HS-5 (cell line): ENCODE measurements at places on chromosomes 1 and 21.
A peak's percentile ranks its signal among the peaks of the same experiment; 100 is the strongest.

GRCh38 chr1:101073836-101074235, 48.3 kb upstream of the DPH5 start:
- DNase-seq: no peak

DNA sequence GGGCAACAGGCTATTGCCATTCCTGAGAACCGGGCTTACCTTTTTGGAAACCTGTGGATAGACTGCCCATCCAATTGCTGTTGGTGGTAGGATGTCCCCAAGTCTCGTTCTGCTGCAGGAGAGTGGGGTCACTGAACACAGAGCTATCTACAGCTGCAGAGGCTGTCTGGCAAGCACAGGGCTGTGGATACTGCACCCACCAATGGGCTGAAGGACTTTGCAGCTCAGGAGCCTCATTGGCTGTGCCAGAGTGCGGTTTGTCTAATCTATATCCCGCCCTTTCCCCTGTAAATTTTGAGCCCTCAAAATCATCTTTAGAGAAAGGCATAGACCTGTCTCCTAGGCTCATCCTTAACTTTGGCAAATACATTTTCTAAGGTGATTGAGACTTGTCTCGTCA, 15.3 kb downstream of the RNF187 start:
- no peak for DNase-seq

DNA sequence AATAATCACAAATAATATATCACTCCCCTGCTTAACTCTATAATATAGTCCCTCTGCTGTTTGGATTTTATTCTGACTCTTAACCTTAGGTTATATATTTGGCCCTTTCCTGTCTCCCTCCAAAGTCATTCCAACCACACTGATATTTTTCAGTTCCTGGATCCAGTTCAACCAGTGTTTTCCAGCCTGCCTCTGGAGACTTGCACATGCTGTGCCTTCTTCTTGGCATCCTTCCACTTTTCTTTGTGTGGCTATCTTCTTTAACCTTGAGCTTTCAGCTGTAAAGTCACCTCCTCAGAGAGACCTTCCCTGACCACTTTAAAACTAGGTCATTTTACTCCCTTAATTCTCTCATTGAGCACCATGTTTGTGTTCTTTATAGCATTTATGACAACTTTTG, 19.4 kb downstream of the CERS2 start:
- no peak for DNase-seq

GRCh38 chr1:70767377-70767776, 280.2 kb downstream of the PTGER3 start:
- DNase-seq: peak; percentile 63

GRCh38 chr1:15027515-15027986, 126.0 kb upstream of the TMEM51 start:
- no peak for DNase-seq

- no peak for DNase-seq
These were observed 15.6 kb upstream of the FMOD start for GRCh38 chr1:203366476-203366875.

DNA sequence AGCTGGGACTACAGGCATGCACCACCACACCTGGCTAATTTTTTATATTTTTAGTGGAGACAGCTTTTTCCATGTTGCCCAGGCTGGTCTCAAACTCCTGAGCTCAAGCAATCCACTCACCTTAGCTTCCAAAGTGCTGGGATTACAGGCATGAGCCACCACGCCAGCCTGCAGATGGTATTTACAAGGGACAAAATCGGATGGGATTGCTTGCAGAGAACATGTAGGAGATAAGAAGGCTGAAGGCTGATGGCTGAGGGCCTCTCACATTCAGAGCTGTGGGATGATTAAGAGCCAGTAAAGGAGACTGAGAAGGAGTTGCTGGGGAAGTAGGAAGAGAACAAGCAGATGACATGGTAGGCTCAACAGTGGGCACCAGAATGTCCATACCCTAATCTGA, 24.0 kb upstream of the QSOX1 start:
- DNase-seq: no peak

- no peak for DNase-seq
These were observed 12.6 kb downstream of the IL22RA1 start for GRCh38 chr1:24130385-24130784.

DNA sequence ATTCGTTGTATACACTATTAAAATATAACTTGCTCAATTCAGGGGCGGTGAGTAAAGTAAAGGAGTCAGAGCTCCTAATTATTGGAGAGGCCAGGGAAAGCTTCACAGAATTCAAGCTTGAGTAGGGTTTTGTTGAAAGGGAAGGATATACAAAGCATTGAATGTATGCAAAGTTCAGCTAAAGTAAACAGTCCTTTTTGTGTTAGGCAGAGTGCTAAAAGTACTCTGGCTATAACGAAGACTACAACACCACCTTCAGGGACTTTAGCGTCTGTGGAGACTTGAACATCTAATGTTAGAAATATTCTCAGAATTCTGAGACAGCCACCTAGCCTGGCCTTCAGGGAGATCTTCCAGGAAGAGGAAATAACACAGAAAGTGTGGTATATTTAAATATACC, 1.1 kb downstream of the FALEC start:
- no peak for DNase-seq

DNA sequence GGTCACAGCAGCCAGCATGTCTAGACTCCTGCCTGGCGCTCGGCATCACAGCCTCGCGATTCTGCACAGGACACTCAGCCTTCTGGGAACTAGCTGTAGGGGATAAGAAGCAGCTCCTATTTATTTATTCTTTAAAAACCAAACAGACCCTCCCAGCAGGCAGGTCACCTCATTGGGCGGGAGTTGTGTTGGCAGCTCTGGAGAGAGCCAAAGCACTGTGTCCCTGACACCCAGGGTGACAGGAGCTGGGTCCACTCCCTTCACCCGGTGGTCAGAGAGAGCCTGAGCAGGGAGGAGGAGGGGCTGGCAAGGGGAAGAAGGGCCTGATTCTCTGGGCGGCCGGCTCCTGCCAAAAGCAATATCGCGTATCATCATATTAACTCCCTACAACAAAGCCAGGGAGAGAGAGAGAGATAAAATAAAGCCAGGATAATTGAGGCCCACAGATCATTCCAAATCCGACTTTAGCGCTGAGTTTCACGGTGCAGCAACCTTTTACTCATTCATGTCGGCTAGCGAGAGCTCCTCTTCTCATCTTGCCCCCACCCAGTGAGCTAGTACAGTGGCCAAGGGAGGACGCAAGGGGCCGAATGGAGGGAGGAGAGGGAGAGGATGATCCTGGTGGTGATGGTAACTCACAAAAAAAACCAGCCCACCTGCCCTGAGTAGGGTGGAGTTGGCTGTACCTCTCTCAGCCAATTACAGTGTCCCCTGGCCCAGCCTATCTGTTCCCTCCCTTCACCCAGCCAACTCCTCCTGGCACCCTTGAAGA, 79.8 kb upstream of the IFFO2 start:
- DNase-seq: no peak

- no peak for DNase-seq
These were observed 179.6 kb downstream of the TPR start for GRCh38 chr1:186195377-186195931.

GRCh38 chr1:237670302-237670701, 220.4 kb downstream of the ZP4 start:
- DNase-seq: no peak

GRCh38 chr21:45592626-45593134, 50.4 kb upstream of the SLC19A1 start:
- no peak for DNase-seq

GRCh38 chr21:31176725-31177124, 138.4 kb upstream of the KRTAP19-8 start:
- no peak for DNase-seq

- DNase-seq: peak; percentile 57
These were observed 1.1 kb upstream of the SYNC start for GRCh38 chr1:32703479-32704291.

DNA sequence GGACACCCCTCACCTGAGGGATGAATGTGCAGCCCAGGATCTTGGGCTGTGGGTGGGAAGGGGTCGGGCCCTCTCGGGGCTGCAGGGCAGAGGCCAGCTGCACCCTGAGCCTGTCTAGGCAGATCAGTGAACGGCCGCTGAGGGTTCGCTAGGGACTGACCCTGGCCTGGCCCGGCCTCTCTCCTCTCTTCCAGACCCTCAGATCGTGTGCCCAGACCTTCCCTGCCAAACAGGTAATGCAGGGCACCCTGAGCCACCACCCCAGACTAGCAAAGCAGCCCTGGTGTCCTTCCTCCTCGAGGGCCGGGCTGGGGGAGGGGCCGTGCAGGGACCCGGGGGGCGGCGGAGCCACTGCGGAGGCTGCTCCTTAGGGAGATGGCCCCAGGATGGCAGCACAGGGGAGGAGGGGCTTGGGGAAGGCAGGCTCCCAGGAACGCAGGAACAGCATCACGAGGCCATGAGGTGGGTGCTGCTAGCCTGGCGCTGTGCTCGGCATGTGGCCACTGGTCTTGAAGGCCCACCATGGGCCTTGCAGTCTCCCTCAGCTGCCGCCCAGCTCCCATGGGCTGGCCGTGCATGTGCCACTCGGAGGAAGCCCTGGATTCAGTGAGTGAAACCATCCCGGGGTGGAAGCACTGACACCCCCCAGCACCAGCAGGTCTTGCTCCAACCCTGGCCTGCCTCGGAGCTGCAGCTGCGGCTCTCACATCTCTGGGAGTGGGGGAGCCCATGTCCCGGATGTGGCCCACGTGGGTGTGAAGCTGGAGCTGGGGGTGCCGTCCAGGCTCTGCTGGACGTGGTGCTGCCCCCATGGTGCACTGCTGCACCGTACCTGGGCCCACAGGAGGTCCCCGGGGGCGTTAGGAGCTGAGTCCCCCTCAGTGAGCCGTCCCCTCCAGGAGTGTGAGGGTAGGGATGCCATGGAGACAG, 28.7 kb downstream of the COL6A2 start:
- DNase-seq: no peak

DNA sequence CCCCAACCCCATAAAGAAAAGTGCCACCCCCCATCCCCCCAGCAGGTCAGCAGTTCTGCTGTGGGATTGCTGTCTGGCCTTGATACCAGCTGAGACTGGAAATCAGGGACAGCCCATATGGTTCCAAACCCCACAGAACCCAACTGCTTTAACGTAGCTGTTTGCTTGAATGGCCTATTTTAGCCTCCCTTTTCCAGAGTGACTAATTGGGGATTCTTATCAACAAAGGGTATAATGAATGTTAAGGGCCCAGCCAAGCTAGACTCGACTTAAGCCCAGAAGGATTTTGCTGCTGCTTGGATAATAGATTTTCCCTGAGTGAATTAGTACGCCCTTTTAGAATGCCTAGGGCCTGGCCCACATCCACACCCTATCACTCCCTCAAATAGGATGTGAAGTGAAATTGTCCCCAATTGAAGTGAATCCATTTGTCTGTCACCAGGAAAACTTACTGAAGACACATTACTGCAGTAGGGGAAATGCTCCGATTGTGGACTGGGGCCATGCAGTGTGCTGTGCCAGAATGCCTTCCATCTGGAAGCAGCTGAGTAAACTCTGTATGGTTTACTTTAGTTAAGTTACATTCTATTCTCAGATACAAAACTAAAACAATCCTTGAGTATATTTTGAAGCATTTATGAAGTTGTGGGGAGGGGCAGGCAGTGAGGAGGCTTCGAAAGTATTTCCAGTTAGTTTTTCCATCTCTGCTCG, 156.9 kb downstream of the DHRS3 start:
- no peak for DNase-seq

GRCh38 chr1:76891931-76892622, 24.8 kb downstream of the ST6GALNAC5 start:
- peak; percentile 60 for DNase-seq

GRCh38 chr1:159854116-159854692, 8.3 kb downstream of the VSIG8 start:
- no peak for DNase-seq

DNA sequence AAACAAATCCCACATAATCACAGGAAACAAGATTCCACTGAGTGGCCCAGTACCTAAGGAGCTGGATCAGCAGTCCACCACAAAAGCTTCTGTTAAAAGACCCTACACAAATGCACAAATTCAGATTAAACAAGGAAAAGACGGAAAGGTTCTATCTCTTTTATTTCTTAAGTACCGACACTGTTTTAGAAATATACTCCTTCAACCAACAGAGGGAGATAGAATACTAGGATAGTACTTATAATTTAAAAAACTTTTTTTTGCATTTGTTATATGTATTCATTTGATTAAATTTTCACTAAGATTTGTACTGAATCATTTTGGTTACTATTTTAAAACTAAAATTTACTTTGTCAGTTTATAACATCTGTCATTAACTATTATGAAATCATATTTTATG, 12.5 kb downstream of the CDC7 start:
- no peak for DNase-seq

- DNase-seq: no peak
These were observed 89.7 kb downstream of the IGSF21 start for GRCh38 chr1:18197299-18197698.

GRCh38 chr1:240804475-240804874, 192.5 kb upstream of the GREM2 start:
- DNase-seq: no peak

- no peak for DNase-seq
These were observed 107.5 kb upstream of the RUNX1 start for GRCh38 chr21:35156293-35157278.

- peak; percentile 85 for DNase-seq
These were observed 9.4 kb downstream of the ZCCHC17 start for GRCh38 chr1:31306278-31306677.

DNA sequence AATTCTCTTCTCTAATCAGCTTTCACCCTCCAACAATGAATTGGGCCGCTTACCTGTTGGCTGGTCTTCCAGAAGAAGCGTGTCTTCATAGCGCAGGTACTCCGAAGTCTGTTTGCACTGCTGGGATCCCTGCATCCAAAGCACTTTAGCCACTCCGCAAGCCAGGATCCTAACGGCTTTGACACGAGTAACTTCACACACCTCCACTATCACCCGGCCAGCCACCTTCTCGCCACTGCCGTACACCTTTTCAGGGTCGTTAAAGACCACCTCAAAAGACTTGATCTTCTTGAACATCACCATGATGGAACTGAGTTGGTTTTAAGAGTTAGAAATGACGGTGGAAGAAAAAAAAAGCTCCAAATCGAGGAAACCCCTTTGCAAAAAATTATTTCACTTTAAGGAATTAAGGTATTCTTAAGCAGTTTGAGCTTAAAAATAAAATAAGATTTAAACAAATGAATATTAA, 381 bp downstream of the TXNIP start:
- DNase-seq: no peak

DNA sequence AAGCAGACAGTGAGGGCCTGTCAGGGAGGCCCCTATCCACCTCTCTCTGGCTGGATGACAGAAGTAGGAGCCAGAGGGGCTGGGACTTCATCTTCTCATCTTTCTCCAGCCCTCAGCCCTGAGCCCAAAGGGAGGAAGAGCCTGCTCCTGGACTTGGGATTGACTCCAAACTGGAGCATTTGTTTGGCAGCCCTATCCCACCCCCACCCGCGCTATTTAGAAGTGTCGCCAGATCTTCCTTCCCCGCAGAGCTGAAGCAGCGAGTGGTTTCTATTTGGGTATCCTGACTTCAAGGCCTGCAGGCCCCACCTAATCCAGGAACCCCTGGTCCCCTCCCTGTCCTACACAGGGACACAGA, 9.6 kb downstream of the NES start:
- DNase-seq: no peak

GRCh38 chr1:77182083-77182482, 37.1 kb downstream of the PIGK start:
- DNase-seq: no peak

GRCh38 chr1:150409504-150410362, 45.8 kb downstream of the RPRD2 start:
- DNase-seq: no peak
